ENCODE measurements at places on chromosomes 3 and 15. TPM values are rescaled to one million over a fixed set of nuclear protein-coding genes. Genes with fewer than 3 reads are reported as not detected.

CHL1 gene
- total RNA-seq = under 0.01 TPM

RGMA gene
- total RNA-seq = 0.22 TPM

FBXO45 gene
- total RNA-seq = 11.0 TPM

RPL39L gene
- total RNA-seq = 65.0 TPM

SAMMSON gene
- total RNA-seq = 0.25 TPM

SPTBN5 gene
- 0.11 TPM for total RNA-seq

TMEM207 gene
- total RNA-seq = not detected

LRRC15 gene
- 0.55 TPM for total RNA-seq

THOC7 gene
- total RNA-seq = 43.5 TPM

MGLL gene
- total RNA-seq = 25.1 TPM

LRRN1 gene
- not detected for total RNA-seq

All from uterine smooth muscle cell (primary cell).